ENCODE measurements at places on chromosomes 2 and 18. TPM values are rescaled to one million over a fixed set of nuclear protein-coding genes. Genes with fewer than 3 reads are reported as not detected.

DNA sequence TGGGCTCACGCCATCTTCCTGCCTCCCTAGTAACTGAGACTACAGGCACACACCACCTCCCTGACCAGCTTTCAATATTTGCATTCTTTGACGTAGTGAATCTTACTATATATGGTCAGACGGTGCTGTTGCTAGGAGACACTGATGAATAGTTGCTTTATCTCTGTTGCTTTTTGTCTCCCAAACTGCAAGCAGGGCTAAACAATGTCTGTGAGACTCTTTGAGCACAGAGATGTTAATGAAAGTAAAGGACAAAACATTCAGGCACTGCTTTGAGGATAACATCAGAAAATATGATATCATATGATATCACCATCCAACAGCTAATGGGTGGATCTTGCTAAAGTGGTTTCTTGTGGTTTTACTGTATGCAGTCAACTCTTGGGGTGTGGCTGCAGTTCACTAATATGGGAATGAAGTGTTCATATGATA is 43.0 kb downstream of the EMILIN2 start:
- H3K27me3 ChIP-seq, result no peaks in the 10 kb centered on the region
- H3K36me3 ChIP-seq, result no peaks in the 10 kb centered on the region
- H3K27ac ChIP-seq, result peak overlapping the region; percentile 79
- DNase-seq, result no peak
- H3K4me1 ChIP-seq, result peaks cover 31% of the 10 kb centered on the region
- peak overlapping the region; percentile 64 for H3K4me3 ChIP-seq

DNA sequence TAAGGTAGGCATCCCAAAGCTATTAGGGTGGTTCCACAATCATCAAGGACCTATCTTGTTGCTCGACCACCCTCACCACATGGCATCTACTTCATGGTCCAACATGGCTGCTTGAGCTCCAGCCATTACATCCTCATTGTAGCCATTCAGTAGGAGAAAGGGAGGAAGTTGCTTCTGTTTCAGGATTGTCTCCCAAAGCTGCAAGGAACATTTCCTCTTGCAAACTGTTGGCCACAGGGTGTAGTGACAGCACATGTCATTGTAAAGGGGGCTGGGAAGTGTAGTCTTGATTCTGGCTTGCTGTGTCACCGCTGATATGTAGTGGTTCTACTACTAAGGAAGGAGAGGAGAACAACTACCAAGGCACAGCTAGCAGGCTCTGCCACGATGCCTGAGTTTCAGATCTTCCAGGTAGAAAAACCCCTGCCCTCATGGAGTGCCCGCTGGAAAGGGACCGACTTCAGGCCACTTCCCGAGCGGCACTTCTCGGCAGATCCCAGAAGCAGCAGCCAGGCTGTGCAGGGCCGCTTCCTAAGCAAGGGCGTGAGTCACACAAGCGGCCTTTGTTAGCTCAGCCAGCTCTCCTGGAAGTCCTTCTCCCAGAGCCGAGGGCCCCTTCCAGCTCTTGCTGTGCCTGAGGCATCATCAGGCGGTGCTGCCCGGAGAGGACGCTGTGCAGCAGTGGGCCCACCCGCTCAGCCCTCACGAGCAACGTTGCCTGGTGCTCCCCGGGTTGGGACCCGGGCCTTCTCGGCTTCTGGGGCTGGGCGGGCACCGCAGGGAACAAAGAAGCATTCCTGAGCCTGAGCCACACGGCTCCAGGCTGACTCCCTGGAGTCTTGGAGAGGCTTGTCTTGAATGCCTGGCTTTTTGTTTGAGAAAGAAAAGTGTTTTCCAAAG is 58.2 kb downstream of the HS6ST1 start:
- no peaks in the 10 kb centered on the region for H3K4me1 ChIP-seq
- no peak overlapping the region for H3K4me3 ChIP-seq
- H3K36me3 ChIP-seq, result no peaks in the 10 kb centered on the region
- H3K27me3 ChIP-seq, result peaks cover 16% of the 10 kb centered on the region

- no peak for DNase-seq
- no peaks in the 10 kb centered on the region for H3K4me1 ChIP-seq
- H3K27me3 ChIP-seq, result no peaks in the 10 kb centered on the region
- H3K27ac ChIP-seq, result no peak overlapping the region
Observed at GRCh38 chr18:33960417-33960816, 264.3 kb downstream of the NOL4 start.

DNA sequence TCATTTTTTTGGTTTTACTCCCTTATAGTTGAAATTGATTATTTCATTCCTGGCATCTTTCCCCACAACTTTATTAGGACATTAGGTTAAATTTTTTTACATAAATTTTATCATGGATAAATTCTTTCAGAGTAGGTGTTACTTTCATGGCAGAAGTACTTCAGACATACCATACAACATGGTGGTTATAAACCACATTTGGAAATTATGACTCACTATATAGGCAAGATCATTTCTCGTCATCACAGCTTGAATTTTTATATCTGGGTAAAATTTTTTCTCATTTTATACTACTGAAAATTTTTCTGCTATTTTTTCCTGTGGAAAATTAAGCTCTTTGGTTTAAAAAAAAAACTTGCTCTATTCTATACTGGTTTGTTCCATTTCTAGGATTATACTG is 111.9 kb upstream of the COL5A2 start:
- no peaks in the 10 kb centered on the region for H3K36me3 ChIP-seq
- no peak overlapping the region for H3K27ac ChIP-seq
- peaks cover 11% of the 10 kb centered on the region for H3K4me1 ChIP-seq
- H3K27me3 ChIP-seq, result no peaks in the 10 kb centered on the region

DNA sequence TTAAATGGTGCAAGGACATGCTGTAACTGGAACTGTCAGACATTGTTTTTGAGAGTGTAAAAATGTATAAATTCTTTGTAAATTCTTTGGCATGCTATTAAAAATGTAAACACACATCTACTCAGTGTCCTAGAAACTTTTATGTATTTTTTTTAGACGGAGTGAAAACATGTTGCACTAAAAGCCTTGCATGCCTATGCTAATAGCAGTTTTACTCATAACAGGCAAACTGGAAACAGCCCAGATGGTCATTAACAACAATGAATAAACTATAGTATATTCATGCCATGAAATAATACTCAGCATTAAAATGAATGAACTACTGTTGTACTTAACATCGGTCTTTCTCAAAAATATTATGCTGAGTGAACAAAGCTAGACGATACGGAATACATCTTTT is 954.8 kb upstream of the DDX18 start:
- H3K27me3 ChIP-seq, result no peaks in the 10 kb centered on the region
- no peaks in the 10 kb centered on the region for H3K36me3 ChIP-seq
- DNase-seq, result no peak
- no peak overlapping the region for H3K27ac ChIP-seq

SLC19A3 gene
- not detected for total RNA-seq

SLC35F6 gene
- 14.9 TPM for total RNA-seq

RASGRP3 gene
- 3.9 TPM for total RNA-seq

CD28 gene
- 174 TPM for total RNA-seq

Data from T-helper 17 cell (primary cell).